ENCODE measurements at places on chromosomes 1 and 21.
A peak's percentile ranks its signal among the peaks of the same experiment; 100 is the strongest.

GRCh38 chr1:217482356-217483102, 148.4 kb downstream of the GPATCH2 start:
- peak; percentile 69 for DNase-seq

- no peak for DNase-seq
Observed at GRCh38 chr1:177351361-177352108, 180.8 kb downstream of the BRINP2 start.

GRCh38 chr1:207578796-207579435, 66.0 kb upstream of the CR1L start:
- DNase-seq, result no peak

GRCh38 chr1:2468041-2468472, 8.0 kb upstream of the PLCH2 start:
- no peak for DNase-seq

GRCh38 chr1:95388031-95388430, 154.0 kb downstream of the RWDD3 start:
- DNase-seq, result no peak

DNA sequence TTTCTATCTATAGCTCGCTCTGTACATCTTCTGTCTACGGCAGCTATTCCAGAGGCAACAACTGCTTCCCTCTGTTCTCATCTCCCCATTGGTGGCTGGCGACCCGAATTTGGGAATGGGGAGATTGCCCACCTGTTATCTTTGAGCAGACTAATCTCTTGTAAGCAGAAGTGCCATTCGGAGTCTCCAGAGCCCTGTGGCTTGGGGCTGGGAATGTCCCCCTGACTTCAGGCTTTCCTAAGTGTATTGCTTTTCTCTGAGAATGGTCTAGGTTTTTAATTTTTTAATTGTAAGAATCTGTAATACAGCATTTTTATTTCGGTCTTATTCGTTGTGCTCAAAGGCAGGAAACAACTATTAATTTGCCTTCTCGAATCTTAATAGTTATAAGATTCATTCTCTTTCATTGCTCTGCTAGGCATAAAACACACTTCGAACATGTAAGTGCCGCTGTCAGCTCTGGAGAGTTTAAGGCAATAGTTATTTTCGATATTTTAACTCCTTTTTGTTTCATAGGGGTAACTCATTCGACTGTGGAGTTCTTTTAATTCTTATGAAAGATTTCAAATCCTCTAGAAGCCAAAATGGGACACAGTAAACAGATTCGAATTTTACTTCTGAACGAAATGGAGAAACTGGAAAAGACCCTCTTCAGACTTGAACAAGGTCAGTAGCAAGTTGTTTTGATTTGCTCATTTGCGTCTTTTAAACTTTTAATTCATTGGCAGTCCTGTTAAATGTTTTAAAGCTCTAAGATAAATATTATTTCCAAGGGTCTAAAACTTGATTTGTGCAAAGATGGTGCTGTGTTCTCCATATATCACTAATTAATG, 514 bp downstream of the AGL start:
- no peak for DNase-seq

- no peak for DNase-seq
Observed at GRCh38 chr1:241560146-241560848, 28.1 kb downstream of the KMO start.

DNA sequence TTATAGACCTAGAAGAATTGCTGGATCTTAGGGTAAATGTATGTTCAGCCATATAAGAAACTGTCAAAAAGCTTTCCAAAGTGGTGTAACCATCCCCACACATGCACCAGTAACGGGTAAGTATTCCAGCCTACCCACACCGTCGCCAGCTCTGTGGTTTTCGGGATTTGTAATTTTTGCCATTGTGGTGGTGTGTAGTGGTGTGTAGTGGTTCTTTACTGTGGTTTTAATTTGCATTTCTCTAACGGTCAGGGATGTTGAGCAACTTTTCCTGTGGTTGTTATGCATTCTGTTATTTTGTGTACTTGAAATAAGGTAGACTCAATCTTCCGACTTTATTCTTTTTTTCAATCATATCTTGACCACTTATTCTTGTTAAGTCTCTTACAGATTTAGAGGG, 342.4 kb upstream of the AJAP1 start:
- DNase-seq, result no peak

DNA sequence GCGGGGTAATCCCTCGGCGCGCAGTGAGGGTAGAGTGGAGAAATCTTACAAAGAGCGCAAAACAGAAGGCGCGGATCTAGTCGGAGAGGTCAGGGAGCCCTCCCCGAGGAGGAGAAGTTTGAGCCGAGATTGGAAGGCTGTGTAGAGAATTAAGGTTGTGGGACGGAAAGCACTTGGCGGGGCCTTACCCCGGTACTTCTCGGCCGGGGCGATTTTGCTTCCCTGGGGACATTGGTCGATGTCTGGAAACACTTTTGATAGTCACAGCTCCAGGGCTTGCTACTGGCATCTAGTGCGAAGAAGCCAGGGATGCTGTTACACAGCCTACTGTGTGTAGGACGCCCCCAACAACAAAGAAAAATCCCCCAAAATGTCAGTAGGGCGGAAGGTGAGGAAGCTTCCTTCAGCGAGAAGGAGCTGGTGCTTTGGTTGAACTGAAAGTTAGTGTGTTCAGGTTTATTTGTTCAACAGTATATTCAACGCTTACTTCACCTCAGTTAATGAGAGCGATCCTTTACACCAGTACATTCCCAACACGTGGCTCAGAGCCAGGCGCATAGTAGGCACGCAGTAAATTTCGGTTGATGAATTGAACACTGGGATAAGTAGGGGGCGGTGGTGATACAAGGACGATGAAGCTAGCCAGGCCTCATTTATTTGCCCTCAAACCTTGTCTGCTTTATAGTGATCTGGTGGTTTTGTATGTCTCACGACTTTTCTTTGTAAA, 807 bp downstream of the CEP85 start:
- DNase-seq, result no peak

- no peak for DNase-seq
Observed at GRCh38 chr1:114324662-114324965, 170.9 kb upstream of the SYT6 start.

GRCh38 chr1:191049781-191050180, 572.1 kb upstream of the BRINP3 start:
- no peak for DNase-seq

GRCh38 chr1:59609245-59609644, 205.5 kb upstream of the HOOK1 start:
- DNase-seq, result no peak

GRCh38 chr1:181141431-181141910, 53.0 kb downstream of the IER5 start:
- DNase-seq, result no peak

GRCh38 chr1:165858967-165859845, 31.8 kb downstream of the UCK2 start:
- DNase-seq, result no peak

- no peak for DNase-seq
Observed at GRCh38 chr1:118142546-118142945, 42.5 kb downstream of the SPAG17 start.

DNA sequence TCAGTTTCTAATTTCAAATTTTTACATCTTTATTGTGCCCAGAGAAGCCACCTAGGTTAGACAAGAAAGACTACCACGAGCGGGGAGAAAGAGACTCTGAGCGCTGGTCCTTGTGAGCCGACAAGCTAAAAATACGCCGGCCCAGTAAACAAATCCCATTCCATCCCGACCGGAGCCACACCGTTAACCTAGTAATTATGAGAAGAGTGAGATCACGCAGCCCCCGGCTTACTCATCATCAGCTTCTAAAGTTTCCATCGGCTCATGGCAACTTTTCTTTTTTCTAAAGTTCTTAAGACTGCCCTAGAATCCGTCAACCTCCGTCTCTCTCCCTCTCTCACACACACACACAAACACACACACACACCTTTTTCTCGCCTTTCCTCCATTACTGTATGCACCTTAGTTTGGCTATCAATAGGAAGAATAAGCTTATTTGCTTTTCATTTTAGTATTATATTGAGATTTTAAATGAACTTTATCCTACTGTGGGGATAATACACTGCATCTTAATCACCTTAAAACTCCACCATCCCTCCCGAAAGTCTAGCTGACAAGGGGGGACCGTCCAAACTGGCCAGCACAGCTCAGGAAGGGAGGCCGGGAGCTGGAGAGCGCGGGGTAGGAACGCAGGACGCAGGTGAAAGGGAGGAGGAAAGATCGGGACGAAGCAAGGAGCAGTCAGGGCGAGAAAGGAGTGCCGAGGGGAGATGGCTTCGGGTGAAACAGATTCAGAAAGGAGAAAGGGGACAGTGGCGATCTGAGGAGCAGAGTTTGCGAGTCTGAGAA, 728 bp downstream of the OTUD7B start:
- DNase-seq, result peak; percentile 58

DNA sequence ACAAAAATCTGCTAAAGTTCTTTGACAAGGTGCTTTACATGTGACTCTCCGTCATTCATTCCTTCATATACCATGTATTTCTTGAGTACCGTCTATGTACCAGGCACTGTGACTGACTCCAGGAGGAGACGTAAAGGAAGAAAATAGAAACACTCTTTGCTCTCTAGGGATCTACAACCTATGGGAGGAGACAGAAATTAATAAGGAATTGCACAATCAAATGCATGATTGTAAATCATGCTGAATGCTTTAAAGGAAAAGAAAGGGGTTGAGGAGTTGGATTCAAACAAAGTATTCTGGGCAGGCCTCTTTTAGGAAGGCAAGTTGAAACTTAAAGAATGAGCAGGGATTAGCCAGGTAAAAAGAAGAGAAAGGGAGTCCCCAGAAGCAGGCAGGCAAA, 239.1 kb upstream of the FGGY start:
- no peak for DNase-seq

GRCh38 chr1:14362331-14362730, 236.2 kb upstream of the KAZN start:
- no peak for DNase-seq

GRCh38 chr1:232127190-232127589, 500.6 kb downstream of the DISC1 start:
- DNase-seq, result peak; percentile 39
